ENCODE measurements at places on chromosomes 3 and 15.

- DNase-seq = no peak
Observed at GRCh38 chr15:88316586-88316985, 60.0 kb upstream of the NTRK3 start.

GRCh38 chr15:27582726-27583410 is 516.2 kb downstream of the OCA2 start:
- DNase-seq = no peak

DNA sequence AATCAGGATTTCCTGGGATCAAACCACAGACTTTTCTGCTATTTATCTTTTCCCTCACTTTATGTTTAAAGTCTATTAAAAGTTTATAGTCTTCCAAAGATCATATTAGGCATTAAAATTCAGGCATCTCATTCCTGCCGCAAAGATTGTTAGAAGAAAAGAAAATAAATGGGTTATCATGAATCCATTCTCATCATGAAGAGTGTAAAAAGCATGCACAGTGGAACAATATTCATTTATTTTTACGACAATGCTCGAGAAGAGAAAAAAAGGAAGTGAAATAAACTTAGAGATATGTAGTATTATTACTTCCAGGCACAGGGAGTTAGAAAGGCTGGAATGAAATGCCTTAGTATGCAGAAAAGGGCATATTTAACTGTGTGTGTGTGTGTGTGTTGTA is 213.7 kb upstream of the PLSCR5 start:
- DNase-seq = no peak

DNA sequence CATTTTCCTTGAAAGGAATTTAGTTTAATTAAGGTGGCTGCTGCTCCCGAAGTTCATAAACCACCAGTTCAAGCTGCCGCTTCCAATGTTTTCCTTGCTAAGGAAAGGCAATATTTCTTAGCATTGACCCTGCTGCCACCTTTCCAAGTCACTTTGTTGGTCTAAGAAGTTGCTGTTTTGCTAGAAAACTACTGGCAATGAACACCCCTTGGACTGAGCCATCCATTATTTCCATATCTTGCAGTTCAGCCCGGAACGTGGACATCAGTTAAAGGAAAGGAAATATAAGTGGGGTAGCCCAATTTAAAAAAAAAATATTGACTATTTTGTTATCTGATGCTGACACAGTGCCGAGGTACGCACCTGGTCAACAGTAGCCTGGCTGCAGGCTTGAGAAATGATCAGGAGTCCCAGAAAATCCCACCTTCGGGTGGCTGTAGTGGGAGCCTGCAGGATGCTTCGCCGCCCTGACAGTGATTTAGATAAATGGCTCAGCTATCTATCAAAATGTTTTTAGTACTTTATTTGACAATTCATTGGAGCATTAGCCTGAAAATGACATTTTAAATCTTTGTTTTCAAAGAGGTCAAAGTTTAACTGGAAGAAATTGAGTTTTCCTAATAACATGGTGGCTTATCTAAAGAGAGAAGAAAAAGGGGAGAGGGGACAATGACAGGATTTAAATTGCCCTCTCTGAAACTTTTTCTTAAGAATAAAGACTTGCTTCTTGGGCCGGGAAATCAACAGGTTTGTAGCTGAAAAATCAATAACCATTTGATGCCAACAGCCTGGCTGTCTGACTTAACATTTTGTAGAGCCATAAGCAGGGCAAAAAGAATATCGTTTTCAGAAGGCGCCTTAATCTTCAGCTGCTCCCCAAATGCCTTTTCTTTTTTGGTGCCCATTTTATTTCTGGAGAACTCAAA is 1.6 kb downstream of the RARB start:
- DNase-seq = no peak

GRCh38 chr15:31316135-31316795 is 10.4 kb upstream of the KLF13 start:
- no peak for DNase-seq

GRCh38 chr3:74357881-74358280 is 256.6 kb downstream of the CNTN3 start:
- no peak for DNase-seq

DNA sequence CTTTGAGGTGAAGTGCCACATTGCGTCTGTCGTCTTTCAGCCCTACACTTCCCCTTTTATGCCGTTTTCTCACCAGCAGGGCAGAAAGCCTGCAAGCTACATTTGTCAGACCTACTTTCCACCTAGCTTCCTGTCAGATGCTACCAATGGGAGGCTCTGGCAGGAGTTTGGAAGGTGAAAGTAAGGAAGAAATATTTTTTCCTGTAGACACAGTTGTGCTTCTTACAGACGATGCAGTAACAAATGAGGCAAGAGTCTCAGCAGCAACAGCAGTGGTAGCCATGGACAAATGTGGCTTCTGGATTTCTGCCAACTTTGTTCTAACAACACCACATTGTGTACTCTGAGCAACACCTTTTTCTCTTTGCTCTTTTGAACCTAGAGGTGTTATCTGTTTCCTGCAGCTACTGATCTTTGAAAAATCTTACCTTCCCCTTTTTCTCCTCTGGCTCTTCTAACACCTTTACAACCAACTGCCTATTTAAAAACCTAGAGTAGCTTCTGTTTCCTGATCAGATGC is 70.6 kb upstream of the STT3B start:
- DNase-seq = peak; percentile 43

GRCh38 chr3:25542492-25543039 is 114.5 kb downstream of the RARB start:
- no peak for DNase-seq

GRCh38 chr3:48558493-48559134 is 2.0 kb upstream of the PFKFB4 start:
- DNase-seq = no peak

DNA sequence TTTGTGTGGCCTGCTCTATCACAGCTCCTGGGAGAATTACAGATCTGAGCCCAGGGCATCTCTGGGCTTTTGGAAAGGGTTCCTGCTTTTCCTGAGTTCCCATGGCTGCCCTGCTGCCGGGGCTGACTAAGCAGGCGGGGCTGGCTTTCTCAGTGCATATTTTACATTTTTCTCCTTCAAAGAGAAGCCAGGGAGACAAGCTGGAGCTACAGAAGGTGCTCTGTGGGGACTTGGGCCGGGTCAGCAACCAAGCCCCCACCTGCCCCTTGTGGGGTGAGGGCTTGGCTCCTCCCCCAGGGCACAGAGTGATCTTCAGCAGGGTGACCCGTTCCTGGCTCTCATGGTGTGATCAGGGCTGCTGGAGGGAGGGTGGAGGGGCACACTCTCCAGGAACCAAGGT is 17.4 kb downstream of the ABTB1 start:
- DNase-seq = no peak

- no peak for DNase-seq
Observed at GRCh38 chr15:70344666-70345065, 246.9 kb upstream of the TLE3 start.

DNA sequence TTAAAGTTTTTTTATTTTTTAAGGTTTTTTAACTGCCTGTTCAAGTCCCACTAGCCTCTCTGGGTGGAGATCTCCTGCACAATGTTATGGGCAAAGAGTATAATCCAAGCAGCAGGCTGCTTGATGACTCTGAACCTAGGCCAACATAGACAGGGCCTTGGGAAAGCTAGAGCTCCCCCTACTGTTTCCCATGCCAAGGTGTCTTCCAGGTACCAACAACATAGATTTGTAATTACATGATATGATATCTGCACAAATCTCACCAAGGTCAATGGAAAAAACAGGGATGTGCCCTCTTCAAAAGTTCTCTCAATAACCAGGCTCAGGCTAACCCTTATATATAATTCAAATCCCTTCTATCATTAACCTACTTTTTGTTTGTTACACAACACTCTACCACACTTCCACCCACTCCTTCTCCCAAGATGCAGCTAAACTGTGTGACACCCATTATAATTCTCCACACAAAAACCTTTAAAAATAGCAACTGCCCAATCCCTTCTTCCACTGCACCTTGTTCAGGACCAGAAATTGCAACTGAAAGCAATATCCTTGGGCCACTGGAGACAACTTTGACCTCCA is 43.8 kb downstream of the RBM15B start:
- peak; percentile 60 for DNase-seq

DNA sequence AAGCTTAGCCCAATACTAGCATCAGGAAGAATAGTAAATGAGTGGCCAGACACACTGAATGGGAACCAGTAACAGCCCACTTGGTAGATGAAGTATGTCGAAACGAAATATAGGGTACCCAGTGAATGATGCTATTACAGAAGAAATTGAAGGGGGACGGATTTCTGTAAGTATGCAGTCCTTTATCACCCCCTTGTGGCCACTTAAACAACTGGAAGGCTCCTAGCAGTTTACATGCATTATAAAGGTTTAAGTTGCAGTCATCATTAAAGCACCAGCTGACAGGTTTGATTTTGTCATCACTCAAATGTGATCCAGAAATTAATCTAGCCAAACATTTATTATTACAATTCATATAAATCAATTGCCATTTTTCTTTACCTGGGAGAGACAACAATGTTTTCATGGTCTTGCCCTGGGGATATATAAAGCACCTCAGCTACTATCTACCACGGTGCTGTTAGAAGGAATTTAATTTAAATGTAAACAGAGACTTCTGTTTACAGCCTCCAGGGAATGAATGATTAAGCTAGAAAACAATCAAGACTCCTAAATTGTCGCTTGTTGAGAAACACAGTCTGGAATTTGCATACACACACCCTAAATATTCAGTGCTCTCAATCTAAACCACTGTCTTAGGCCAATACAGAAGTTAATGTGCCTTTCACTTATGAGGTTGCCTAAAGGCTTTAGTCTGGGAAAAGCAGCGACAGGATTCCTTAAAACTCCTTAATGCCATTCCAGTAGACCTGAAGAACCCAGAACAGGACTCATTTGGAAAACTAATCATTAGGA is 7.8 kb downstream of the EIF1B start:
- peak; percentile 58 for DNase-seq

GRCh38 chr15:89504166-89504565 is 7.8 kb upstream of the RHCG start:
- DNase-seq = no peak

GRCh38 chr15:41878355-41878699 is 15.5 kb downstream of the SPTBN5 start:
- no peak for DNase-seq

DNA sequence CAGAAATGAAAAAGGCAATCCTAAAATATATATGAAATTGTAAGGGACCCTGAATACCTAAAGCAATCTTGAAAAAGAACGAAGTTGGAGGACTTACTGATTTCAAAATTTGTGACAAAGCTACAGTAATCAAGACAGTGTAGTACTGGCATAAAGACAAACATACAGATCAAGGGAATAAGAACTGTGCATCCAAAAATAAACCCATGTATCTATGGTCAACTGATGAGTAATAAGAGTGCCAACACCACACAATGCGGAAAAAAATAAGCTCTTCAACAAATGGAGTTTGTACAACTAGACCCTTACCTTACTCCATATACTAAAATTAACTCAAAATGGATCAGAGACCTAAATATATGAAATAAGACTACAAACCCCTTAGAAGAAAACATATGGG is 29.6 kb downstream of the GSK3B start:
- no peak for DNase-seq

DNA sequence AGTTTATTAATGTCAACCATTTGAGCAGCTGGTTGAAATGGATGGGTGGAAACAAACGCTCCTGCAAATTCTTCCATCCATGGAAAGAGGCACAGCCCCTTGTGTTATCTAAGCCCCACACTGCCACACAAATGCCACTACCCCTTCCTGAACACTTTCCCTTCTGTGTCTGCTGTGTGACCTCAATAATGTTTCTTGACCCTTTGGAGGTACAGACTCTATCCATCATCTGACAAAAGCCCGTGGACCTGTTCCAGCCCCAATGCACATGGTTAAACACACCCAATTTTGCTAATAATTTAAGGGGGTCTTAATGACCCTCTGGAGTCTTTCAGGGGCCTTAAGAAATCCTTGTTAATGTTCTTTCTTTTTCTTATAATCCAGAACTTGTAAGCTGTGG is 482.2 kb upstream of the CFAP20DC start:
- no peak for DNase-seq

GRCh38 chr3:36923981-36924743 is 20.7 kb downstream of the TRANK1 start:
- DNase-seq = no peak

DNA sequence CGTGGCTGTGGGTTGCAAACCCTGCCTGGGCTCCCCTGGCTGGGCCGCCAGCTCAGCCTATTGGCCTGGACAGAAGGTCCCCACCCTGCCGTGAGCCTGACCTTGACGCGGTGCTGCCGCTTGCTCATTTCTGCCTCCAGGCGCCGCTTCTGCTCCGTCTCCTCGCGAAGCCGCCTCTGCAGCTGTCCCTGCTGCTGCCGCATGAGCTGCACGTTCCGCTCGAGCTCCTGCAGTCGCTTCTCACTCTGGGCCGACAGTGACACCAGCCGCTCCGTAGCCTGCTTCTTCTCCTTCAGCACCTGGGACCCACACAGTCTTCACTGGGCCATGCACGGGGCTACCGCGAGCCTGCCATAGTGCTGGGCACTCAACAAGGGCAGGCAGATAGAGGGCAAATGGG is 21.7 kb downstream of the KIF7 start:
- no peak for DNase-seq

- DNase-seq = no peak
Observed at GRCh38 chr3:47267490-47267824, 15.1 kb downstream of the KIF9 start.

- no peak for DNase-seq
Observed at GRCh38 chr3:35641920-35642527, 2.7 kb downstream of the ARPP21 start.

- DNase-seq = no peak
Observed at GRCh38 chr3:195384952-195385351, 57.9 kb downstream of the ACAP2 start.

GRCh38 chr15:81962482-81962881 is 83.3 kb downstream of the MEX3B start:
- DNase-seq = no peak

GRCh38 chr15:25170781-25171110 is 216.0 kb downstream of the SNRPN start:
- DNase-seq = no peak

- peak; percentile 88 for DNase-seq
Observed at GRCh38 chr3:132352556-132353143, 35.4 kb downstream of the ACP3 start.

DNA sequence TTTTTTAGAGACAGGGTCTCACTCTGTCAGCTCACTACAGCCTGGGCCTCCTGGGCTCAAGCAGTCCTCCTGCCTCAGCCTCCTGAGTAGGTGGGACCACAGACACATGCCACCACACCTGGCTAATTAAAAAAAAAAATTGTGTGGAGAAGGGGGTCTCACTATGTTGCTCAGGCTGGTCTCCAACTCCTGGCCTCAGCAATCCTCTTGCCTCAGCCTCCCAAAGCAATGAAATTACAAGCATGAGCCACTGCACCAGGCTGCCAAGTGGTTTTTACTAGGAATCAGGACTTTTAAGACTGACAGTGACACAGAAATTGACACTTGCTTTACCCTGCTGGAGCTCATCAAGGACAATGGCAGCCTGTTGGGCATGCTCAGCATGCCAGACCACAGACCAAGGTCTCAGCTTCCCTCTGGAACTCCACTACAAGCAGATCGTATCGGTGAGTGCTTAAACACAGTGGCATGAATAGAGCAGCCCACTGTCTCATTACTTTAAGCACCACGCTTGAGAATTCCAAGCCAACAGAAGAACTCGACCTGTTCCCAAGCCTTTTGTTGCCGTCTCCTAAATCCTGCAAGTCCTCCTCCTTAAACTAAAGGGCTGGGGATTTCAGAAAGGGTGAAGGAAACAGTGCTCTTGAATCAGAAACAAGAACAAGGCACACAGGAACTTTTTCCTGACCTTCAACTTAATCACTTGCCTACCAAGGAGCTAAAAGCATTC is 41.4 kb downstream of the EOMES start:
- DNase-seq = peak; percentile 1

- DNase-seq = no peak
Observed at GRCh38 chr3:148197061-148197460, 500.6 kb upstream of the AGTR1 start.

All from HT-29 (cell line).